ENCODE measurements at places on chromosomes 7 and 10.

DNA sequence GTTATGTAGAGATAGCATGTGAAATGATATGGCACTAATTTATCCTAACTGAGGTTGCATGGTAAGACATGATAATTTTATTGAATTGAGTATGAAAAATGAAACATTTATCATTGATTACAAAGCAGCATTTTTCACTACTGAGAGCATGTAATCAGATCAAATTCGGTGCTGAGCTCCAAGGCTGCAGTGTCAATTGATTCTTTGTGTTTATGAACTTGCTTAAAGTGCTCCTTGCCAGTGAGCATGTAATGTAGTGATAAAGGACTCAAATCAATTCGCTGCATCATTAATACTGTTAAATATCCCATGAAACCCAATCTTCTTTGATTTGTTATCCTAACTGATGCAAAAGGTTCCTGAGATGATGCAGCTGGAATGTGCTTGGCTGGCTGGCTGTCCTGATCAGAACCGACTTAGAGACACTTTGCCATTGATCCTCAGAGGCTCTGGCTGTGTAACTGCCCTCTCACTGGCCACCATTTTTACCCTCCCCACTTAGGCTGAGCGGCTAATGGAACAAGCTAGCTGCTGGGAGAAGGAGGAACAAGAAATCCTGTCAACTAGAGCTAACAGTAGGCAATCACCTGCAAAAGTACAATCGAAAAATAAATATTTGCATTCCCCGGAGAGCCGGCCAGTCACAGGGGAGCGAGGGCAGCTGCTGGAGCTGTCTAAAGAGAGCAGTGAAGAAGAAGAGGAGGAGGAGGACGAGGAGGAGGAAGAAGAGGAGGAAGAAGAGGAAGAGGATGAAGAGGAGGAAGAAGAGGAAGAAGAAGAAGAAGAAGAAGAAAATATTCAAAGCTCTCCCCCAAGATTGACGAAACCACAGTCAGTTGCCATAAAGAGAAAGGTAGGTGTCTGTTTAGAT lies 89.8 kb upstream of the SAMD8 start:
- no peak for DNase-seq

GRCh38 chr7:95881597-95881996 lies 109.2 kb downstream of the DYNC1I1 start:
- DNase-seq = no peak

- DNase-seq = no peak
These were observed 2.3 kb downstream of the DNMBP start for GRCh38 chr10:100007231-100008141.

DNA sequence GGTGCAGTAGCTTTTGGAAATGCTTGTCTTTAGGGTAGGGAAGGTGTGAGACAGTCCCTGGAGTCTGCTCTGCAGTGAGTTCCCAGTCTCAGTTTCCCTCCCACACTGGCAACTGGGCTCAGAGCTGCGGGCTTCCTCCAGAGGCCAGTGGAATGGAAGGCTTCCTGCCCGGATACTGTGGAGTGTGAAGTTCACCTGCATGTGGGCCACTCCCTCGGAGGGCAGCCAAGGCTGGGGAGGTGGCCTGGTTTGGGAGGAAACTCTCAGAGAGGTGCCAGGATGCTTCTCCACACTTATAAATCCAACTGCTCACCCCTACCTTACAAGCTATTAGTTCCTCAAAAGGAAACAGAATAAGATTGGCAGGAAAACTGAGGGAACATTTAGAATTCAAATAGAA lies 18.1 kb upstream of the UBE2H start:
- DNase-seq = no peak

- no peak for DNase-seq
These were observed 2.8 kb upstream of the COL1A2 start for GRCh38 chr7:94391726-94392392.

GRCh38 chr7:18408868-18409267 lies 86.7 kb upstream of the HDAC9 start:
- no peak for DNase-seq

DNA sequence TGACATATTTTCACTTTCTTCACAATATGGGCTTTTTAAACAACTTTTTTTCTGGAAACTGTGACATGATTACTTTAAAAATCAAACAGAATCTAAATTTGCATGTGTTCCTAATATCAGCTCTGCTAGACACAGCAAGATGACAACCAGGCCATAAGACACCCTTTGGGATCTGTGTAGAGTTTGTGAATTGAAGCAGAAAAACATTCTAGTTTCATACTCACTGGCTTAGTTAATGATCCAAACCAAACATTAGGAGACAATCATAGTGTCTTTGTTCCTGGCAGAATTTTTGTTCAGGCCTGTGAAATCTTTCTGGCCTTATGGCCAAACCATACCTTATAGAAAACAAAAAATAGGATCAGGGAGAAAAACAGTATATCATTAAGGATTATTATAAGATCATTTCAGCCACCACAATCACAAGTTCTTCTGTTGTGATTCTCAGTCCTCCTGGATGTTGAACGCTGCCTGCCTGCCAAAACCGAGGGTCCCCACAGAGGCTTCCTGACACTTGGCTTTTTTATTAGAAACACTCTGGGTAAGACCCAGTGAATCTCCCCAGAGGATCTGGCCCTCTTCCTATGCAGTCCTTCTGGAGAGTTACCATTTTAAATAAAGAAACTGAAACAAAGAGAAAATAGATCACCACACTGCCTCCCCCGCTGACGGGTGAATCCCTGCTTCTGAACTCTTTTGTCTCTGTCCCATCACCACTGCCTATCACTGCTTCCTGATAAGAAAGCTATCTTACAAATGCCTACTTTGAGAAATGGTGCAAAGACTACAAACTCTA lies 79.2 kb upstream of the PPP1R3C start:
- DNase-seq = no peak

DNA sequence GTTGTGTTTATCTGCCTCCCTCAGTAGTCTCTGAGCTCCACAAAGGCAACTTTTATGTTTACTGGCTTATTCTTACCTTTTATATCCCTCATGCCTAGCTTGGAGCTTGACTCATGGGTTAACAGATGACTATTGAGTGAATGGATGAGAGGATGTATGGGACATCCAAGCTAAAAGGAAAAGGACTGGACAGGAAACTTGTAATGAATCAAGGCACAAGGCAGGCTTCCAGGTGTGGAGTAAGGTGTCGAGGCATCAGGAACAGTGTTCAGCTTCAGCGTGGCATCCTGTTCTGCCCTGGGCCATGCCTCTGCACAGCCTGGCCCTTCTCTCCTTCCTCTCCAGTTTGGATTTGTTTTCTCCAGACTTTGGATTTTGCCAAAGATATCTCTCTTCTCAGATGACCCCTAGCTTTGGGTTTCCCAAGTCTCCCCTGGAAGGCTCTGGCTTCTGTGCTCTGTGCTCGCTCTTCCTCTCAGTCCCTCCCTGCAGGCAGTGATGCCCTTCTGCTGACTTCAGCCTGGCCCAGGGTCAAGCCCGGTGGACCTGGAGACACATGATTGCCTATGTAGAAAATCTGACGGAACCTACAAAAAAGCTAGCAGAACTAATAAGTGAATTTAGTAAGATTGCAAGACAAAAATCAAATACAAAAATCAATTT lies 367.3 kb downstream of the CXCL12 start:
- peak; percentile 7 for DNase-seq

- peak; percentile 37 for DNase-seq
These were observed 79.0 kb upstream of the TMEM168 start for GRCh38 chr7:112869111-112869774.

DNA sequence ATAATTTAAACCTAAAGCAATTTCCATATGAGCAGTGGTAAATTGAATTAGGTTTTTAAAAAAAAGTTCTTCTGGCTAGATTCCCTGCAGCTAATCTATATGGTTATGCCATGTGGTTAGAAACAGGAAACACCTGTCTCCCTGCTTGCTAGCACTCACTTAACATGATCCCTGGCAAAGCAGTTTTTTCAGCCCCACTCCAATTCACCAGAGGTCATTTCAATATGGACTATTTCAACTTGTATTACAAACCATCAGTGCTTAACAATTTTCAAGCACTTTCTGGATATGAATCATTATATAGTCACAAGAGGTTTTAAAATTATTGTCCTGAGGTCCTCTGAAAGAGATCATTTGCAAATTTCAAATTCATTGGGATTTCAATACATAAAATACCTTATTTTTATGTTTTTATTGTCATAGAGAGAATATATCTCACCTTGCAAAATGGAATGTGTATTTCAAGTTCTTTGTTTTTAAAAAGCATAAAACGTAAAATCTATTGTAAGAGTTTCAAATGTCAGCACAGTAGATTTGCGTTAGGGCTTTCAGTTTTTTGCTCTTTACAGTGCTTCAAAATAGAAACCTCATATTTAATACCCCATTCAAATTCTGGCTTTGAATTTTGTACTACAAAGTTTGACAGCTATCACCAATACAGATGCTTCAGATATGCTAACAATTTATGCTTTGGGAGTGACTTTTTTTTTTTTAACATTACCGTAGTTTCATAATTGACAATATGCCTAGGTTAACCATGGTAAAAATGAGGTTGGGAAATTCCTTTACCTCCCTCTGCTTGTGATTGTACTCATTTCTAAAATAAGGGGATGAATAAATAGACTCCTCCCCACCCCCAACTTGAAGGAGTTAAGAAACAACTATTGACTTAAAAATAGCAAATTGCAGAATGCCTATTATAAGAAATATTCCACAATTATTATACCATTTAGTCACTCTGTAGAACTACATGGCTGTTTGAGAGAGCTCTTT lies 117.5 kb upstream of the HGF start:
- DNase-seq = no peak

GRCh38 chr7:33789871-33790630 lies 115.3 kb upstream of the BMPER start:
- DNase-seq = no peak

- no peak for DNase-seq
These were observed 30.3 kb downstream of the CACNA2D1 start for GRCh38 chr7:82413237-82413636.

DNA sequence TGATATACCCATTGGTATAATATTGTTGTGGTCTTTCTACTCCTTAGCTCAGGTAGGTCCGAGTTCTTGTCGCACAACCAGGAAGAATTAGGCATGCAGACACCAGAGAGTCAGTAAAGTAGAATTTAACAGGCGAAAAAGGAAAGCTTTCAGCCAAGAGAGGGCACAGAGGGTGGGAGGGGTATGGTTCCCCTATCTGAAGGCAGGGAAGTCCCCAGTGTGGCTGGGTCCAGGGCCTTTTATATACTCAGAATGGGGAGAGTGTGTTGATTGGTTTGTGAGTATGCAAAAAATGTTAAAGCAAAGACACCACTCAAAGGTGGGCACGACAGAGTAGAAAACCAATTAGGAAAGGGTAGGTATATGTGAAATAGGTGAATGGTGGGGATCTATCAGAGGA lies 53.9 kb downstream of the IMMP2L start:
- DNase-seq = no peak

DNA sequence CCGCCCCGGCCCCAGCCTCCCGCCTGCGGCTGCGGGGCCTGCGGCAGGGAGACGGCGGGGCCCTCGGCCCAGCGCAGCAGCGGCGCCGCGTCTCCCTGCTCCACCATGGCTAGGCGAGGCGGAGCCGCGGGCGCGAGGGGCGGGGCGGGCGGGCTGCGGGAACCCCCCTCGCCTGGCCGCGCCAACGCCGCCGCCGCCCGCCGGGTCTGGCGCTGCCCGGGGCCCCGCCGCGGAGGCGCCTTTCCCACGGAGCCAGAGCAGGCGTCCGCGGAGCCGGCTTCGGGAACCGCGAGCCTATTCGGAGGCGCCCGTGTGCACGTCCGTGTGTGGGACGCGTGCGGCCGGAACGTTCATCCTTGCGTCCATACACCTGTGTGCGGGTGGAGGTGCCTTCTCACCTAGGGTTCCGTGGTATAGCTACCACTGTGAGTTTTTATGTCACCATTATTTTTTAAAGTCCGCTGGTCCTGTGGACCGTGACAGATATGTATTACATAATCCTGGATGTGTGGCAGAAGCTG lies at the start of gene DENND11:
DENND11 (minus strand) TSS at position 120 of the 521 bp plus-strand sequence; CDS start at position 107, 13 bp downstream.
- peak; percentile 62 for DNase-seq

- no peak for DNase-seq
These were observed 45.9 kb downstream of the C10orf71 start for GRCh38 chr10:49344840-49345239.

- peak; percentile 40 for DNase-seq
These were observed 95.2 kb downstream of the VOPP1 start for GRCh38 chr7:55476852-55477780.

GRCh38 chr10:73634421-73634820 lies 6.9 kb downstream of the MYOZ1 start:
- no peak for DNase-seq

All from stimulated activated effector memory CD8-positive, alpha-beta T cell treated with anti-CD3 and anti-CD28 coated beads, Interleukin-12 subunit alpha, Interleukin-12 subunit beta, amount 100 ng/mL, for 72 hours (primary cell).